Mucosa of descending colon (tissue), 3 donors: ENCODE measurements at places on chromosomes 11 and 22. TPM values are rescaled to one million over a fixed set of nuclear protein-coding genes. Genes with fewer than 3 reads are reported as not detected.

The PHLDA2 gene
- total RNA-seq = 25.6 TPM

The TSGA10IP gene
- total RNA-seq = not detected

The TUBA8 gene
- 2.7 TPM for total RNA-seq

The CNGA4 gene
- 0.20 TPM for total RNA-seq

The NXPE2 gene
- total RNA-seq = 24.9 TPM

The NXPE4 gene
- 183 TPM for total RNA-seq

The C1QTNF6 gene
- total RNA-seq = 13.3 TPM

The SORL1 gene
- 109 TPM for total RNA-seq

The SPON1 gene
- total RNA-seq = 43.6 TPM

The EXPH5 gene
- total RNA-seq = 26.1 TPM

The TBX1 gene
- total RNA-seq = 0.90 TPM

The SRPRA gene
- total RNA-seq = 73.8 TPM

The OR2AG2 gene
- 0.28 TPM for total RNA-seq

The OR51A2 gene
- not detected for total RNA-seq

The OR52N4 gene
- not detected for total RNA-seq

The PRR5L gene
- 250 TPM for total RNA-seq

The SLC25A45 gene
- total RNA-seq = 10.1 TPM

The TCF20 gene
- 62.8 TPM for total RNA-seq

The EFCAB6 gene
- total RNA-seq = 1.1 TPM

The CRYBB3 gene
- total RNA-seq = 0.82 TPM

The JAML gene
- total RNA-seq = 15.0 TPM

The CAPN1 gene
- 271 TPM for total RNA-seq

The DTX4 gene
- total RNA-seq = 37.4 TPM

The TAF1D gene
- 64.7 TPM for total RNA-seq

The HTR3A gene
- total RNA-seq = 0.17 TPM

The APOBEC3H gene
- total RNA-seq = not detected

The DCUN1D5 gene
- 18.9 TPM for total RNA-seq

The MAPK12 gene
- 2.3 TPM for total RNA-seq

The CAVIN3 gene
- total RNA-seq = 4.6 TPM

The SNX19 gene
- total RNA-seq = 76.7 TPM

The VWCE gene
- total RNA-seq = 1.9 TPM
